CD4-positive, alpha-beta T cell treated with Interleukin-4 for 4 hours (primary cell): ENCODE measurements at places on chromosomes 2 and 18.

- DNase-seq = no peak
Observed at GRCh38 chr2:43478412-43479086, 117.3 kb downstream of the THADA start.

DNA sequence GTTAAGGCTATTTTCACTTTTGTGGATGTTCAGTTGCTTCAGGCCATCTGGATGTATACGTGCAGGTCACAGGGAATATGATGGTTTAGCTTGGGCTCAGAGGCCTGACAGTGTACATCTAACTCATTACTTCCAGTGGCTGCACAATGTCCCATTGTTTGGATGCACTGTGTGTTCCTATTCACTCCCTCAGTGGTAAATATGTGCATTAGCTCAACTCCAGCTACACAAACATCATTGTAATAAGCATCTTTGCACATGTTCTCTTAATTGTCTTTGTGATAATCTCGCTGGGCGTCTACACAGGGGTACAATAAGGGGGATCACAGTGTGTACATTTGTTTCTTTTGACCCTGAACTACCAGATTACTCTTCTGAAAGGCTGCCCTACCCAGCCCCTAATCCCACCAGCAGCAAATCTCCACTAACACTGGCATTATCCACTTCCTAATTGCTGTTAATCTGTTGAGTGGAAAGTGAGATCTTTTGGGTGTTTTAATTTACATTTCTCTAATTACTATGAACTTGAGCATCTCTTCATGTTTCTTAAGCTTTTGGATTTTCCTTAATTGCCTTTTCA lies 56.1 kb upstream of the POLE4 start:
- no peak for DNase-seq

- DNase-seq = no peak
Observed at GRCh38 chr2:39701137-39701536, 35.4 kb downstream of the TMEM178A start.

GRCh38 chr2:236998758-236999157 lies 86.9 kb upstream of the COPS8 start:
- no peak for DNase-seq
